ENCODE measurements at places on chromosomes 1 and 21.

DNA sequence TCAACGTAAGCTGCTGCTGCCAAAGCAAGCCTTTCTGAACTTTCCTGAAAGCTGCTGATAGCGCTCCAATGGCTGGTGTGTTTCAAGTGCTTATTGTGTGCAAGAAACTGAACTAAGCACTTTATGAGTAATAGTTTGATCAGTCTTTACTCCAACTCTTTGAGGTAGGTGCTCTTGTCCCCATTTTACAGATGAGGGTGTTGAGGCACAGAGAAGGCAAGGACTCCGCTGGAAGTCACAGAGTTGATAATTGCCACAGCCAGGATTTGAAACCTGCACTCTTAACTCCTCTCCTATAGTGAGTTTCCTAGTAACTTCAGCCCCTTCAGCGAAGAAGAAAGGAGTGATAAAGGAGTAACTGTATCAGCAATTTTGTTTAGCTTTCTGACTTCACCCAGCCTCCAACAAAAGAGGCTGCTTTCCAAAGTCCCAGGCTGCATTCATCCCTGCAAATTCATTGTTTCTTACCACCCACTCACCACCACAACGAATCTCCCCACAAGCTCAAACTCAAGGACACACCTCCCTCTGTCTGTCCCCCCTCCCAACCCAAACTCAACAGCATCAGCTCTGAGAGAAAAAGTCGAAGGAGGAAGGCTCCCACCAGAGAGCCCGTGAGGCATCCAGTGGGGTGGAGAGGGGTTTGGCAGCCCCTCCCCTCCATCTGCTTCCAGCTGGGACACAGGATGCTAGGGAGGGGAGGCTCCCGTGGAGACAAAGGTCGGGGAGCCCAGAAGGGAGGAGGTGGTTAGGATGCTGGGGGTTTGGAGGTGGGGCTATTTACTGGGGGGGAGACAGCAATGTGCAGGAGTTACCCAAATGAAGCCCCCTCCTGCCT lies 139.6 kb downstream of the NAV1 start:
- DNase-seq: no peak

DNA sequence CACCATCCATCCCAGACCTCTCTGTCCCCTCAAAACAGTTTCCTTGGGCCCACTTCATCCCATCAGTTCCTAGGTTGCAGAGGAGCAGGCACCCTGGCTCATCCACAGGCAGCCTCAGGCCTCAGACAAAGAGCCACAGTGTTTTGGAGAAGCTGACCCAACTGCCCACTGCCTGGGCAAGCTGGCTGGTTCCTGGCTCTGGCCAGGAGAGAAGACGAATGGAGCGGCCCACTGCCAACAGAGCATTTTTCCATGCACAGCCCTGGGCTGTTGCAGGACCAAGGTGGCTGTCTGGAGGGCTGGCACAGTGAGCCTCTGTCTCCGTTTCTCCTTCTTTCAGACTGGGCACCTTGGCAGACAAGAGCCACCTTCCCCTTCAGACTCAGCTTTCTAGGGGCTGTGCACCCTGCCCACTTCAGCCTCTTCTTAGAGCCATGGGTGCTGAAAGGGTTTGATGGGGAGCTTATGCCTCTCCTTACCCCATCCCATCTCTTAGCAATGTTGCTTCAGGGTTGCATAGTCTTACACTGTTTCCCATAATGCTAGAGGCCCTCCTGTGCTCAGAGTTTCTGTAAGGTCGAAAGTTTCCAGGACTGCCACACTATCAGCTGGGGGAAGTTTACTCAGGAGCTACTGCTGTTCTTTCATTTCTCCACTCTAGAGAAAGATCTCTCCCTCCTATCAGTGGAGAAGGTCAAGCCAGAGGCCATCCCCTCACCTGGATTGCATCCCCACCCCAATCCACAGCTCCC lies 973 bp downstream of the FMOD start:
- no peak for DNase-seq

GRCh38 chr1:173733912-173734311 lies 19.1 kb downstream of the KLHL20 start:
- DNase-seq: no peak

GRCh38 chr1:240126821-240127220 lies 35.1 kb downstream of the FMN2 start:
- DNase-seq: peak; percentile 24

GRCh38 chr1:152806576-152806975 lies at the start of gene LCE1C:
Gene LCE1C (minus strand): TSS chr1:152806651. CDS start chr1:152805478, 1,173 bp downstream.
- no peak for DNase-seq

GRCh38 chr1:8362701-8363101 lies 44.8 kb downstream of the SLC45A1 start:
- DNase-seq: no peak

- no peak for DNase-seq
Measured at GRCh38 chr1:21510885-21511578, 1.8 kb downstream of the ALPL start.

DNA sequence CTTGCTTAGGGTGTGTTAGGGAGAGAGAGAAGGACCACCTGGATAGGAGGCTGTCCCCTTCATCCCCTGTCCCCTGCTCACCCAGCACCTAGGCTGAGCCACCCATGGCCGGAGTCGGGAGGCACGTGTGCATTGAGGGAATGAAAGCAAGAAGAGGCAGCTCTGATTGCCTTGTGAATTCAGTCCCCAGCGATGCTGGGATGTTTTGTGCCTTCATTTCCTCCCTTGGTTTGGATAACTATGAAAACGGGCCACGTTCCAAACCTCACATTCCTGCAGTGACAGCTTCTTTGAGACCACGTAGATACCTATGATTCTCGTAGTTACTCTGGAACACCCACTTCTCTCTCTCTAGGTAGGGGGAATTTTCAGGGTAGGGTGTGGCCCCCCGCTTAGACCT lies 67.1 kb downstream of the MAN1C1 start:
- DNase-seq: no peak

GRCh38 chr1:186295980-186296379 lies 79.1 kb downstream of the TPR start:
- peak; percentile 15 for DNase-seq
